ENCODE measurements at places on chromosomes 11 and 22. TPM values are rescaled to one million over a fixed set of nuclear protein-coding genes. Genes with fewer than 3 reads are reported as not detected.
A peak's percentile ranks its signal among the peaks of the same experiment; 100 is the strongest.

KRTAP5-4 gene
- total RNA-seq = not detected

NDUFC2 gene
- total RNA-seq = 187 TPM

- no peaks in the 10 kb centered on the region for H3K27me3 ChIP-seq
- no peak overlapping the region for H3K27ac ChIP-seq
- H3K4me3 ChIP-seq = no peak overlapping the region
- H3K4me1 ChIP-seq = no peaks in the 10 kb centered on the region
- H3K36me3 ChIP-seq = no peaks in the 10 kb centered on the region
These were observed 15.0 kb downstream of the PRDM11 start for GRCh38 chr11:45161252-45162063.

- no peak overlapping the region for H3K27ac ChIP-seq
- H3K4me3 ChIP-seq = no peak overlapping the region
- no peak for DNase-seq
- H3K36me3 ChIP-seq = no peaks in the 10 kb centered on the region
- no peaks in the 10 kb centered on the region for H3K4me1 ChIP-seq
These were observed 861.3 kb downstream of the TBC1D22A start for GRCh38 chr22:47623763-47624148.

- no peaks in the 10 kb centered on the region for H3K36me3 ChIP-seq
- no peaks in the 10 kb centered on the region for H3K27me3 ChIP-seq
- H3K4me3 ChIP-seq = no peak overlapping the region
- H3K4me1 ChIP-seq = no peaks in the 10 kb centered on the region
- DNase-seq = no peak
These were observed 177.2 kb downstream of the INSC start for GRCh38 chr11:15291885-15292284.

C11orf42 gene
- total RNA-seq = not detected

GRCh38 chr22:46517255-46517761, 20.1 kb downstream of the CELSR1 start:
- H3K4me3 ChIP-seq = no peak overlapping the region
- H3K27ac ChIP-seq = no peak overlapping the region
- H3K36me3 ChIP-seq = no peaks in the 10 kb centered on the region
- H3K4me1 ChIP-seq = no peaks in the 10 kb centered on the region
- DNase-seq = no peak
- H3K27me3 ChIP-seq = no peaks in the 10 kb centered on the region

DNA sequence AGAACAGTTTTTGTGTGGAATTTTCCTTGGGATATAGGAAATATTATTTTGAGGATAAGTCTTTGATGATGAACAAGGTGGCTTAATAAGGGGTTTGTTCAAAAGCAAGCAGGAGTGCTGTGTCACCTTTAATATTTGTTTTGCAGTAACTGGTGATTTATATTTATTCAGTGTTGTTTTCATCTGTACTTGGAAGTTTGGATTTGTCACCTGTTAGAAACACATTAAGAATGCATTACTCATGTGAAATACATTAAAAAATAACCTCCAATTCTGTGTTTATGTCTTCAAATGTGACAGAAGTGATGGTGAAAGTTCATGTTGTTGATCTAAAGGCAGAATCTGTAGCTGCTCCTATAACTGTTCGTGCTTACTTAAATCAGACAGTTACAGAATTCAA, 70.5 kb downstream of the DKK3 start:
- H3K27me3 ChIP-seq = no peaks in the 10 kb centered on the region
- H3K36me3 ChIP-seq = peaks cover 4% of the 10 kb centered on the region
- no peak overlapping the region for H3K4me3 ChIP-seq
- H3K4me1 ChIP-seq = no peaks in the 10 kb centered on the region
- no peak overlapping the region for H3K27ac ChIP-seq
- DNase-seq = no peak

PGA3 gene
- total RNA-seq = not detected

- H3K36me3 ChIP-seq = no peaks in the 10 kb centered on the region
- H3K4me1 ChIP-seq = no peaks in the 10 kb centered on the region
- H3K27ac ChIP-seq = no peak overlapping the region
- no peak for DNase-seq
- H3K27me3 ChIP-seq = no peaks in the 10 kb centered on the region
These were observed 33.1 kb upstream of the CARS1 start for GRCh38 chr11:3090096-3090901.

GRCh38 chr11:129937592-129938238, 42.3 kb upstream of the NFRKB start:
- DNase-seq = no peak
- no peaks in the 10 kb centered on the region for H3K27me3 ChIP-seq
- H3K27ac ChIP-seq = no peak overlapping the region
- H3K4me1 ChIP-seq = no peaks in the 10 kb centered on the region
- H3K4me3 ChIP-seq = no peak overlapping the region

RAC2 gene
- 386 TPM for total RNA-seq

DNA sequence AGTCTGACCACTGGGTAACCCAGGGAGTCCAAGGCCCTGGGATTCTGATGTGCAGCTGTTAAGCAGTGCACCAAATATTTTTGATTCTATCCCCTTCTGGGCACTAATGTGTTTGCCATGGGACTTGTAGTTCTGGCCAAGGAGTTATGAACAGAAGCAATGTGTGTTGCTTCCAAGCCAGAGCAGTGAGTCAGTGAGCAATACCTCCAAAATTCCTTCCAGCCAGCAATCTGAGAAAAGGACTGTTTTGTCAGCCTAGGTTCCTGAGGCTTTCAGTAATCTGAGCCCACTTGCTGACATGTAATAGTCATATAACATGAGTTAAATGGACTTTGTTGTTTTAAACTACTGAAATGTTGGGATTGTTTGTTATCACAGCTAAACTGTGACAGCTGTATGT, 311.4 kb downstream of the NELL1 start:
- no peaks in the 10 kb centered on the region for H3K27me3 ChIP-seq
- H3K4me1 ChIP-seq = no peaks in the 10 kb centered on the region
- DNase-seq = no peak
- no peaks in the 10 kb centered on the region for H3K36me3 ChIP-seq
- no peak overlapping the region for H3K27ac ChIP-seq
- H3K4me3 ChIP-seq = no peak overlapping the region

DNA sequence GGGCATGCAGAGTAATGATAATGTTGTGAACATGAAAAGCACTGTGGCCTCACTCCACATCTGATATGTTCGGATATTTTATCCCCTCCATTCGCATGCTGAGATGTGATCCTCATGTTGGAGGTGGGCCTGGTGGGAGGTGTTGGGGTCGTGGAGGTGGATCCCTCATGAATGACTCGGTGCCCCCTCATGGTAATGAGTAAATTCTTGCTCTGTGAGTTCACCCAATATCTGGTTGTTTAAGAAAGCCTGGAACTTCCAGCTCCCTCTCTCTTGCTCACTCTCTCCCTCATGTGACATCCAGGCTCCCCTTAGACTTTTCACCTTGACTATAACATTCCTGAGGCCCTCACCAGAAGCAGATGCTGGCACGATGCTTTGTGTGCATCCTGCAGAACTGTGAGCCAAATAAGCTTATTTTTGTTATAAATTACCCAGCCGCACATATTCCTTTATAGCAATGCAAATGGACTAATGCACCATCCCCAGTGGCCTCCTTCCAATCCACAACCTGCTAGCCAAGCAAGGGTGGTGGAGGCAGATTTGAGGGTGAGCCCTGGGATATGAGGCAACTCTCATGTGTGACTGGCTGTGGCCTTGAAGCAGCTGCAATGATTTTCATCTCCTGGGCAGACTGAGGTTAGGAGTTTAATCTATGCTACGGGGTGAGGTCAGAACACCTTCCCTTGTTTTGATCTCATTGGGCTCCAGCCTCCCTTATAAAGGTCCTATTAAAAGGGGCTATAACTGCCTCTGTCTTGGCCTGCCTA, 276.5 kb downstream of the ETS1 start:
- H3K4me3 ChIP-seq = no peak overlapping the region
- DNase-seq = no peak
- no peaks in the 10 kb centered on the region for H3K27me3 ChIP-seq

GRAMD1B gene
- 49.1 TPM for total RNA-seq

DNA sequence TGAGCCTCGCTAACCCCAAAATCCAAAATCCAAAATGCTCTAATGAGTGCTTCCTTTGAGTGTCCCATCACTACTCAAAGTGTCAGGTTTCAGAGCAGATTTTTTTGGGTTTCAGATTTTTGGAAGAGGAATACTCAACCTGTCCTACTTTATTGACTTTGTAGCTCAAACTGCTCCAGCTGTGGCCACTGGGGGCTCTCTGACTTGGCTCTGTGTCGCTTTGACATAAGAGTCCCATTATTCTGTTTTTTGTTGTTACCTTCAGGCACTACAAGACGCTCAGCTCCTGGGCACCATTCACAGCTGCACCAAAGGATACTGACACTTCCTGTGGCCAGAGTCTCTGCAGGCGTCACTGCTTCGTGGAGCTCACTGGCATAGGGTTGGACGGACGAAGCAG, 41.1 kb downstream of the PHF21B start:
- no peaks in the 10 kb centered on the region for H3K27me3 ChIP-seq
- no peak overlapping the region for H3K27ac ChIP-seq

PATL1 gene
- total RNA-seq = 41.5 TPM

GRCh38 chr22:36544107-36544620, 15.2 kb upstream of the EIF3D start:
- H3K27ac ChIP-seq = no peak overlapping the region
- H3K4me1 ChIP-seq = no peaks in the 10 kb centered on the region
- no peak for DNase-seq
- no peak overlapping the region for H3K4me3 ChIP-seq
- H3K27me3 ChIP-seq = no peaks in the 10 kb centered on the region
- no peaks in the 10 kb centered on the region for H3K36me3 ChIP-seq

- H3K27ac ChIP-seq = peak overlapping the region; percentile 76
- no peak for DNase-seq
- 0 out of 2 replicates have a peak overlapping the region, but pooled peaks have one; percentile 24 for H3K4me3 ChIP-seq
- H3K36me3 ChIP-seq = no peaks in the 10 kb centered on the region
- peaks cover 34% of the 10 kb centered on the region for H3K4me1 ChIP-seq
These were observed 105.6 kb downstream of the SLC1A2 start for GRCh38 chr11:35313760-35314153.

MMP13 gene
- not detected for total RNA-seq

DNA sequence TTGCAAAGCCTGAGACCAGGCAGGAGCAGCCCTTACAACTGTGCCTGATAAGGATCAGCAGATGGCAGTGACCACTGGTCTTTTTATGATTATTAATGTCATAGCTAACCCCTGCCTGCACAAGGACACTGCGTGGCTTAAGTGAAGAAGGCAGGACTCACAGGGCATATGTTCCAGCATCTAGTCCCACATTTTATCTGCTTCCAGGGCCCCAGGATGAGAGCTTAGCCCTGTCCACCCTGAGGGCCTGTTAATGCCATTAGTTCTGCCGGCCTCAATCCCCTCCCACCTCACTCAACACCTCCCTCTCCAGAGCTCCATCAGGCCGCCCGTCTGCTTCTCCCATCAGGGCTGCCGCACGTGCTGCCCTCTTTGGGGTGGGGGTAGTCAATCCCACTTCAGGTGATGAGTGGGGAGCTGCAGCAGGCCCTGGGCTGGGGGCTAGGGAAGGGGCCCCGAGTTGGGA, 33.1 kb upstream of the TSPAN18 start:
- no peak overlapping the region for H3K4me3 ChIP-seq
- H3K27ac ChIP-seq = no peak overlapping the region
- no peaks in the 10 kb centered on the region for H3K36me3 ChIP-seq
- no peaks in the 10 kb centered on the region for H3K27me3 ChIP-seq
- DNase-seq = no peak

DNA sequence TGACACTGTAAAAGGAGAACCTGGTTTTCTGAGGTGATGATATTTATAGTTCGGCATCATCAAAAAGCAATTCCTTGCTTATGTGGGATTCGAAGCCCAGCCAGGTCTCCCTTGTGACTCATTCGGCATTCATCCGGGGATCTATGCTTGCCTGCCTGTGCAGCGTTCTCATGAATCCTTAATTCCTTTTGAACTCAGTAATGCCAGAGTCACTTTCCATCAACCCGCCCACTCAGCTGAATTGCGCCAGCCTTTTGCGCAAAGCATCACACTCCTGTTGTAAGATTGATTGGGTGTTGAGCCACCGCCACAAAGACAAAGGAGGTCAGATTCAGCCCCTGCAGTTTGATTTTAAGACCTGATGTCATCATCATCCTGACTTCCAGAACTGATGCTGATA, 128.6 kb downstream of the SLC17A6 start:
- H3K4me3 ChIP-seq = no peak overlapping the region
- DNase-seq = no peak
- H3K27ac ChIP-seq = no peak overlapping the region
- no peaks in the 10 kb centered on the region for H3K36me3 ChIP-seq

DNA sequence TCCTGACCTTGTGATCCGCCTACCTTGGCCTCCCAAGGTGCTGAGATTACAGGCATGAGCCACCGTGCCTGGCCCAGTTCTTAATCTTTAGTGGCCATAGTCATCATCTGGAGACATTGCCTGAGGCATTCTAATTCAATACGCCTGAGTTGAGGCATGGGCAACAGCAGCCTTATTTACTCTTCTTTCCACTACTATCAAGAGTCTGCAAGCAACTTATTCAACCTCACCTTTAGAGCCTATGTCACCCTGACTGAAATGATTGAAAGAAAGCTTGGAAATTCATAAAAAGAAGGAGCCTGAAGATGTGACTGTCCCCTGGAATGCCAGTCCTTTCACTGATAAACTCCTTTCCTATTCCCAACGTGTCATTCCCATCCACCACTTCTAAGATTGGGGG, 15.8 kb upstream of the PAFAH1B2 start:
- H3K27ac ChIP-seq = no peak overlapping the region
- H3K27me3 ChIP-seq = no peaks in the 10 kb centered on the region
- no peaks in the 10 kb centered on the region for H3K36me3 ChIP-seq
- no peak for DNase-seq
- H3K4me1 ChIP-seq = no peaks in the 10 kb centered on the region

DNA sequence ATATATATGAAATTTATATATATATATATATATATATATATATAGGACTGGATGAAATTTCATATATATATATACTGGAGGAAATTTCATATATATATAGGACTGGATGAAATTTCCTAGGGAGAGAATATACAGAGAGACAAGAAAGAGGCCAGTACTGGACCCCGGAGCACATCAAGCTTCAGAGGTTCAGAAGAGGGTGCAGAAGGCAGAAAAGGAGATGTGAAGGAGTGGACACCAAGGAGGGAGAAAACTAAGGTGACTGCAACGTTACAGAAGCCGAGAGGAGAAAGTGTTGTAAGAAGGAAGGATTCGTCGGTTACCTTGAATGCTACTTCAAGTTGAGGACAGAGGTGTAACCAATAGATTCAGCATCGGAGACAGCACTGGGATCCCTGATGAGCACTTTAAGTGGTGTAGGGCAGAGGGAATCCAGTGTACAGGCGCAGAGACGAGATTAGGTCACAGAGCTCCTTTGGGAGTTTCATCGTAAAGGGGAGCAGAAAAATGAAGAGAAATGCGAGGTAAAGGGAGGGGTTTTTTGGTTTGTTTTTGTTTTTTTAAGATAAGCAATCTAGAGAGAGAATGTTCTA, 8.5 kb upstream of the TPH1 start:
- no peak overlapping the region for H3K27ac ChIP-seq
- no peaks in the 10 kb centered on the region for H3K27me3 ChIP-seq
- H3K4me1 ChIP-seq = no peaks in the 10 kb centered on the region
- H3K36me3 ChIP-seq = no peaks in the 10 kb centered on the region
- no peak for DNase-seq

- DNase-seq = no peak
- peaks cover 15% of the 10 kb centered on the region for H3K4me1 ChIP-seq
- H3K27me3 ChIP-seq = no peaks in the 10 kb centered on the region
- peaks cover 20% of the 10 kb centered on the region for H3K36me3 ChIP-seq
- no peak overlapping the region for H3K4me3 ChIP-seq
These were observed 10.5 kb downstream of the SMTNL1 start for GRCh38 chr11:57547854-57548377.
